ENCODE measurements at places on chromosomes 6 and 20. TPM values are rescaled to one million over a fixed set of nuclear protein-coding genes. Genes with fewer than 3 reads are reported as not detected.

GRCh38 chr20:59375541-59375940, 75.1 kb downstream of the EDN3 start:
- DNase-seq = no peak

DNA sequence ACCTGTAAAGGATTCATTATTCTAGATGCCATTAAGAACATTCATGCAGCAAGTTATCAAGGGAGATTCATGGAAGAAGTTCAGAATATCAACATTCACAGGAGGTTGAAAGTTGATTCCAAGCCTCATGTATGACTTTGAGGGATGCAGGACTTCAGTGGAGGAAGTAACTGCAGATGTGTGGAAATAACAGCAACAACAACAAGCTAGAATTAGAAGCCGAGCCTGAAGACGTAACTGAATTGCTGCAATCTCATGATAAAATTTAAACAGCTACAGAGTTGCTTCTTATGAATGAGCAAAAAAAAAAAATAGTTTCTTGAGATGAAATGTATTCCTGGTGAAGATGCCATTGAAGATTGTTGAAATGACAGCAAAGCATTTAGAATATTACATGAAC, 73.3 kb upstream of the NXT1 start:
- DNase-seq = no peak

DNA sequence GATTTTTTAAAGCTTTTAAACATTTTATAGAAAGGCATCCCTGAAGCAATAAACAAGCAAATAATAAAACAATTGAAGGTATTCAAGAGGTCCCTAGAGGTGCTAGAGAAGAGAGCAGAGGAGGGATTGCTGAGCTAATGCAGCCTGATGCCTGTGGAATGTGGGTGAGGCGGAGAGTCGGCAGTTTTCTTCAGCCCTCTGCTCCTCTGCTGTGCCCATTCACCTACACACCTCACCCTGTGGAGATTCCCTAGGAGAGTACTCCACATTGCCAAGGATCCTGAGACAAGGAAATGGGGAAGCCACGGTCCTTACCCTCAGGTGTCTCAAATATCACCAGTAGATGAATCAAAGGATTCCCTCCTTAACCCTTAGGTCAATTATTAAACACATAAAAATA, 199.8 kb upstream of the POU3F2 start:
- DNase-seq = no peak

DNA sequence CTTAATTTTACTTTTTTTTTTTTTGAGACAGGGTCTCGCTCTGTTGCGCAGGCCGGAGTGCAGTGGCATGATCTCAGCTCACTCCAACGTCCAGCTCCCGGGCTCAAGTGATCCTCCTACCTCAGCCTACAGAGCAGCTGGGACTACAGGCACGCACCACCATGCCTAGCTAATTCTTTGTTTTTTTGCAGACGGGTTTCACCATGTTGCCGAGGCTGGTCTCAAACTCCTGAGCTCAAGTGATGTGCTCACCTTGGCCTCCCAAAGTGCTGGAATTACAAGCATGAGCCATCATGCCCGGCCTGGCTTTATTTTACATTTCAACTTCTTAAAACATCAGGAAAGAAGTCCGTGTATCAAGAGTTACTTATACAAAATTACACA, 5.7 kb downstream of the OSER1 start:
- no peak for DNase-seq

- no peak for DNase-seq
These were observed 201.4 kb downstream of the IBTK start for GRCh38 chr6:82045965-82046756.

GRCh38 chr6:41527721-41528408, 18.3 kb upstream of the FOXP4 start:
- DNase-seq = no peak

- no peak for DNase-seq
These were observed 50.1 kb downstream of the CYP24A1 start for GRCh38 chr20:54123587-54124180.

DNA sequence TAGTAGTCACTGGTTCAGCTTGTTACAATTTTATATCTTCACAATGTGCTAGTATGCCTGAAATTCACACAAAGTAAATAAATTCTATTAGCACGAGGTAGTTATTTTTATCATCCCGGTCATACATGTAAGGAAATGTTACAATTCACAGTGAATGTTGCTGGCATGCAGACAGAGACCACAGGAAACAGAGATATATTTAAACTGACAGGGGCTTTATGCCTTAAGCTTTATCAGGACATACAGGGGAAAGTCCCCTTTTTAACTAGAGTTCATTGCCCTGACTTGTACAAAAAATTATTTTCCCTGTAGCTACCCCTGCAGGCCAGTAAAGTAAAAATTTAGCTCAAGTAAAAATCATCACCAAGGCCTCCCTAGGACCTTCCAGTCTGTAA, 712.0 kb upstream of the NRSN1 start:
- DNase-seq = no peak

DNA sequence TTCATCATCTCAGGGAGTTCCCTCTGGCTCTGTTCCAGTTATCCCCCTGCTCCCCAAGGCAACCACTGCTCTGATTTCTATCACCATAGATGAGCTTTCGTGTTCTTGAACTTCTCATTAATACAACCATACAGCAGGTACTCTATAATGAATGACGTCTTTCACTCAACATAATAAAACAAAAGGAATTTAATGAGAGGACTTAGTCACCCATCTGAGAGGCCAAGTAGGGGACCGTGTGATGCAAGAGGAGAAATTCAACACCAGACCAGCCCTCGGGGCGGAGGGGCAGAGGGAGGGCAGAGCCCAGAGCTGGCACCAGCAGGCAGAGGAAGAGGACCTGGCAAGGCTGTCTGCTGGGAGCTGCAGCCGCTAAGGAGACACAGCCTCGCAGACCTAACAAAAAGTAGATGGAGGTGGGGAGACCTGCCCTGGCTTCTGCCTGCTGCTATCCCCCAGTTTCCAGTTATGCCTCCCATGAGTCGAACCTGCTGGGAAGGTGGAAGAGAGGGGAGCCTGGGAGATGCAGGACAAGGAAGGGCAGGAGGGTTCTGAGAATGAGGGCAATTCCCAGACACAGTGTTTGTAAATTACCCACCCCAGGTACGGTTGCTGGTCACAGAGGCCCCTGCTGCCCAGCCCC, 13.8 kb downstream of the CCN5 start:
- DNase-seq = no peak

DNA sequence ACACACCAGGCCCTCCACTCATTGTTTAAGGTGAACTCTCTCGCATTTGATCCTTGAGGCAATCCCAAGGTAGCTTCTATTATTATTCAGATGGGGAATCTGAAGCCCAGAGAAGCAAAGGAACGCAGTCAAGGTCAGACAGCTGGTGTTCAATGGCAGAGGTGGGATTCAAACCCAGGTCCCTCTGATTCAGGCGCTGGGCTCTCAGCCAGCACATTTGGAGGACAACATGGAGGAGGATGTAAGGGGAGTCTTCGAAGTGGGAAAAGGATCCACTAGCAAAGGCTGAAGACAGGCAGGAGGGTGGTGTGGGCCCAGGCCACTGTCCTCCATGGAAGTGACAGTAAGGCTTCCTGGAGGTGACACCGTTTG, 13.9 kb upstream of the TTPAL start:
- no peak for DNase-seq

DNA sequence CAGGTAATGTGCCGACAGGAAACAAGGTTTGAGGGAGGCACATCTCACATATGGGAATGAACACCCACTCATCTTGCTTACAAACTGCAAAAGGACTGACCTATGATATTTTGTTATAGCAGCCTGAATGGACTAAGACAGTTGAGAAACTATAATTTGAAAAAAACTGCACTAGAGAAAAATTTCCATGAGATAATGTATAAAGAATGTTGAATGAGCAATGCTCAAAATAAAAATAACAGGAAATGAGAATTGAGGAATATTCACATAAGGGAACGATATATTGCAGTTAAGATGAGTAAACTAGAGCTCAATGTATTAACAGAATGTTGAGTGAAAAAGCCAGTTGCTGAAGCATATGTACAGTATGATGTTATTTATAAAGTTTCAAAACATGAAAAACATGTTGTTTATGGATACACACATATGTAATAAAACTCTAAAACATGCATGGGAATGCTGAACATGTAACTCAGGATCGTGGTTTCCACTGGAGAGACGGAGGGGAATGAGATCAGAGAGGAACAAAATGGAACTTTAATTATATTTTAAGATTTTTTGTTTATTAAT, 6.3 kb upstream of the TBC1D22B start:
- no peak for DNase-seq

DNA sequence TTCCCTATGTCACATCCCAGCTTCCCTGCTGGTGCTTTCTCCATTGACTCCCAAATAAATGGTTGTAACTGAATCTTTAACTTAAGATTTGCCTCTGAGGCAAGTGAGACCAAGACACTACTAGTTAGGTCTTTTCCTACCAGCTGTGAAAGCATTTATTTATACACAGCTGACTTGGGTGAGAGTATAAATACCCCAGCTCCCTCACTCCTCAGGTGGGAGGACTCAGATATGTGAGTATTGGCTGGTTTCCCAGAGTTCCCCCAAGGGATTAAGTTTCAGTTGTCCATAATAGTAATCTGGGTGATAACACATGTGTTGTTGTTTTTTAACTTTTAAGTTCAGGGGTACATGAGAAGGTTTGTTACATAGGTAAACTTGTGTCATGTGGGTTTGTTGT, 49.8 kb downstream of the CFAP61 start:
- DNase-seq = no peak

GRCh38 chr6:157325069-157325805, 1.9 kb upstream of the TMEM242 start:
- DNase-seq = no peak

CLVS2 gene
- total RNA-seq = not detected

DEF6 gene
- total RNA-seq = 11.3 TPM

VIP gene
- total RNA-seq = not detected

PRSS16 gene
- total RNA-seq = 12.9 TPM

RIPOR2 gene
- total RNA-seq = not detected

ACTL10 gene
- total RNA-seq = not detected
